Astrocyte (in vitro differentiated cells and primary cell): ENCODE measurements at places on chromosomes 1 and 21. TPM values are rescaled to one million over a fixed set of nuclear protein-coding genes. Genes with fewer than 3 reads are reported as not detected.
A peak's percentile ranks its signal among the peaks of the same experiment; 100 is the strongest.

DNA sequence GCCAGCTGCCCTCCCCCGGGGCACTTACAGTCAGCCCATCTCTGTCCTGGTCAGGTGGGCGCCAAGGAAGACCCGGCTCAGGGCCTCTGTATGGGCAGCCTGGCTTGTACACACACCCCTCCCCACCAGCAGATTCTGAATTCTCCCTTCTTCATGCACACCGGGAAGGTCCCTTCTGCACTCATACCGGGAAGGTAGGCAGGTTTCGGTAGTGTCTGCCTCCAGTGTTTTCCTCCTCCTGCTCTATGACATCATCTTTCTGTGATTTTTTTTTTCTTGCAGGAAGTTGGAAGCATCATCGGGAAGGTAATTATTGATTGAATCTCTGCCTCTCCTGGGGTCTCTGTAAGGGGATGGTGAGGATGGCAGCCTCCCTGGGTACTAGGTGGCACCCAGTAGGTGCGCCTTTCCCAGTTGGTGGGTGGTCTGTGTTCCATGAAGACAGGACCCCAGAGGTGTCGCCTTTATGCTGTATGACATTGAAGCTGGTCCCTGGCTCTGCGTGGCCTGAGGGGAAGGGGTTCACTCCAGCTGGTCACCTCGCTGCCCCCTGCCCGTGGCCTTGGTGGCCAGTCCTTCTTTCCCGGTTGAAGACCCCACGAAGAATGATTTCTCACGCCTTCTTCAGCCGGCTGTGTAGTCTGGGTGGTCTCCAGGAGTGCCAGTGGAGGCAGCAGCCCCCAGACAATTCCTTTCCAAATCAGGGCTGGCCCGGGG, 82.1 kb upstream of the COL6A1 start:
- no peak for DNase-seq

GRCh38 chr1:91804546-91805023, 81.4 kb downstream of the TGFBR3 start:
- peak; percentile 93 for DNase-seq

DNA sequence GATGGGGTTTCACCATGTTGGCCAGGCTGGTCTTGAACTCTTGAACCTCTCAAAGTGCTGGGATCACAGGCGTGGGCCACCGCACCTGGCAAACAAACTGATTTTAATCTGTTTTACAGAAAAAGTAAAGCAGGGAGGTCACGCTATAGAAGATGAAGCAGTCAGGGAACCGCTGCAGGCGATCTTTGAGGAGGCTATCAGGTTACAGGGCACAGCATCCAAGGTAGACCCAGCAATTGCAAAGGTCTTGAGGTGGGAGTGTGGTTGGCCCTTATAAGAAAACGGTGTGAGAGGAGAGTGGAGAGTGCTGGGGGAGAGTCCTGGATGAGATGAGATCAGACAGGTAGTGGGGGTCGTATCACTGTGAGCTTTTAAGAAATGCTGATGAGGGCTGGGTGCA, 2.6 kb upstream of the TMCO4 start:
- DNase-seq: no peak

- peak; percentile 78 for DNase-seq
Observed at GRCh38 chr1:180581635-180582039, 22.9 kb downstream of the OVAAL start.

The C1orf94 gene
- total RNA-seq: 0.70 and 0.75 TPM in 2 replicates

DNA sequence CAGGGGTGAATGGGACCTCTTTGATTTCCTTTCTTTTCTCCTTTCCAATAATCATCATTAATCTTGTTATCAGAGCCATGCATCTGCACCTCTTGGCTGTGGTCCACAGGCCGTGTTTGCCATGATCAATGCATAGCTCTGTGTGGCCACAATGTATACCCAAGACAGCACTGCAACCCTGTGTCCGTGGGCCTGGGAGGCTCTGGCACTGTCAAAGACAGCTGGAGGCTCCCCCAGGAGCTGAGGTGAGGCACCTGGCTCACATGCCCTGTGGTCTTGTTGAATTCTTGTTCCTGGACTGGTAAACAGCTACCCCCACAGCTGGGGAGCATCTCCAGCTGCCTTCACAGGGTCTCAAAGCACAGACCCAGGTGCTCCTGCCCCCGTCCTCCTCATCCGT, 67.2 kb upstream of the SELENON start:
- DNase-seq: no peak

DNA sequence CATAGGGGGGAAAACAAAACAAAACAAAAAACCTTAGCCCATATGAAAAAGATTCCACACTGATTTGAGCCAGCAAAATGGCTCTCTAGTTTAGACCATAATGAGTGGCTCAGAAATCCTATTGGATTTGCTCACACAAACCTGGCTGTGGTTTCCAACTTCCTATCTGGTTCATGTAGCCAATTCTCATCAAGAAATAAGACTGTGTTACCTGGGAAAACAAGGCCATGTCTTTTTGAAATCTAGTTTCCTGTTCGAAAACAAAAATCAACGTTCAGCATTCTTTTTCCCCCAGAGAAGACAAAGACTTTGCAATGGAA, 69.2 kb downstream of the TBX15 start:
- no peak for DNase-seq

- no peak for DNase-seq
Observed at GRCh38 chr21:38126666-38127303, 130.0 kb upstream of the KCNJ15 start.

- DNase-seq: peak; percentile 93
Observed at GRCh38 chr1:15355968-15356625, 53.6 kb upstream of the EFHD2 start.

- no peak for DNase-seq
Observed at GRCh38 chr1:40438391-40439015, 11.8 kb upstream of the ZFP69B start.

DNA sequence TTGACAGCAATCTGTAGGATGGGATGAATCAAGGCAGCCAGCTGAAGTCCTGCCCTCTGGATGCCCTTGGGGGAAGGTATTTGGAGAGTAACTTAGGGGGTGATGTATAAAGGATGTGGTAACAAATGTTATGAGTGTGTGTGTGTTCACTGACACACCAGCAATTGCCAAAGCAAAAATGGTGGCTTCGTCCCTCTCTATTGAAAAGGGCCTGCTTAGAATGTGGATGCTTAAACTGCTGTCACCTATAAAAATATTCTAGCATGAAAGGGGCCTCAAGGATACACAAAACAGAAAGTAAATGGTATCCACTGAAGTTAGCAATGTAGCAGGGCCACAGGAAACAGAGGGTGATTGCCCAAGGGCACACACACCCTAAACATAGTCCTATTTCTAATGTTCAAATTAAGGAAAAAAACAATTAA, 15.1 kb upstream of the AIM2 start:
- peak; percentile 48 for DNase-seq

The CFAP74 gene
- total RNA-seq: not detected in 2 replicates

DNA sequence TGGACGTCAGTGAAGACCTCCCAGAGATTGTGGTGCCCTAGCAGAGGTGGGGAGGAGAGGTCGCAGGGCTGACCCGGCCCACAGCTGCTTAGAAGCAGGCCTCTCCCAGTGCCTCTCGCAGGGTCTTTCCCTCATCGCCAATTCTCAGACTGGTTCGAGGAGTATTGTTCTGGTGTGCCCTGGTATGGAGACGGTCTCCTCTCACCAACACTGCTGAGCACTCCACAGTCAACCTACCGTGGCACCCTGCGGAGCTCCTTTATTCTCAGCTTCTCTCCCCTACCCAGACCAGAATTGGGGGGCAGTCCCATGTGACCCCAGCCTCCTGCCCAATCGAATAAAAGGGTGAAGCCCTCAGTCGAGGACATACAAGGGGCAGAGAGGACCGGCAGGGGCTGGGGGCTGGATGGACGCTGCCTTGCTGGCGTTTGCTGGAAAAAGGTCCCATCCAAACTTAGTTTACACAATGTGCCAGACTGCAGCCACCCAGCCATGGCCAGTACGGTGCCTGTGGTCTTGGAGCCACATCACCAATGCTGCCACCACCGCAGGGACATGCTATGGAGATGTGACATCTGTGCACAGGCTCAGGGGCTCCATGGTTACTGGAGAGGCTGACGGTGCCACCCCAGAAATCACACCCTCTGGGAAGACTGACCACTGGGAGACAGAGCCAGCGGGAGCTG, 80.8 kb downstream of the STUM start:
- DNase-seq: no peak

DNA sequence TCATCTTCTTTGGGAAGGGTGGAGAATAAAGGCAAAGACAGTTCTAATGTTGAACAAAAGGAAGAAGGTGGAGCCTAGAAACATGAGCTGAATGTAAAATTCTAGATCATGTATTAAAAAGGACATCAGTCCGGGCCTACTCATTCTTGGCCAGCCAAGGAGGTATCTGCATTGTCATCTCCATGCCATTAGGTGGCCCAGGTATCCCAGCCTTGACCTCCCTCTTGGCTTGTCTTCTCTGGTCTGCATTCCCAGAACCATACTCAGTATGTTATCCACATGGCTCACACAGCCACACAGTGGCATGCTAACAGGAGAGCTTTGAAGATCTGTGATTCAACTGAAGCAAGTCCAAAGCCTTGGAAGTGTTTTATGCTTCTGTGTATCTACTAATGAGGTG, 369.8 kb upstream of the KAZN start:
- DNase-seq: no peak

DNA sequence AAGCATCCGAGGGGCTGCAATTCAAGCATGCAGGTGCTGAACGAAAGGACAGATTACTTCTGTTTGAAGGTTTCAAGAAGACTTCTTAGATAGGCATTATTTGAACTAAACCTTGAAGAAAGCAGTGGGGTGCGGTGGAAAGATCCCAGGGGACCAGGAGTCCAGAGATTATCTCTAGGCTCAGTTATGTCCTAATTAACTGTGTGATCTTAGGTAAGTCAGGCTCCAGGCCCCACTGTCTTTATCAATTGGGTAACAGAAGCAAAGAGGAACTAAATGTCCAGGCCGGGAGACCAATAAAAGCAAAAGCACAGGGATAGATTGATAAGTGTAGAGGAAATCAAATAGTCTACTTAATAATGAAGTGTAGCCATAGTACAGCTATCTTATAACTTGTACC, 72.9 kb upstream of the CDC42BPA start:
- no peak for DNase-seq

DNA sequence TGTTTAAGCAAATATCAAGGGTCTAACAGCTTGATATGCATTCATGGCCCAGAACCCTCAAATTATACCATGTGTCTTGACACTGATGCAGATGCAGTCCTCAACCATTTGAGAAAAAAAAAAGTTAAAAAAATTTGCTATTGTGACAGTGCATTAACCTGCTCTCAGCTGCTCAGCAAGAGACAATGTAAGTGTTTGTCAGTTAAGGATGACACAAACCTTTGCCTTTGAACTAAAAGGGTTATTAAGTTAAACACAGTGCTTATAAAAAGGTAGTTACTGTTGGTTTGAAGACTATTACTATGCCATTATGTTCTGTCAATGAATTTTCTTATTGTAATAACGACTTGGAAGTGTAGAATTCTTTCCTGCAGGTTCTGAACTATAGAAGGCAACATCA, 655.6 kb upstream of the NEGR1 start:
- no peak for DNase-seq

DNA sequence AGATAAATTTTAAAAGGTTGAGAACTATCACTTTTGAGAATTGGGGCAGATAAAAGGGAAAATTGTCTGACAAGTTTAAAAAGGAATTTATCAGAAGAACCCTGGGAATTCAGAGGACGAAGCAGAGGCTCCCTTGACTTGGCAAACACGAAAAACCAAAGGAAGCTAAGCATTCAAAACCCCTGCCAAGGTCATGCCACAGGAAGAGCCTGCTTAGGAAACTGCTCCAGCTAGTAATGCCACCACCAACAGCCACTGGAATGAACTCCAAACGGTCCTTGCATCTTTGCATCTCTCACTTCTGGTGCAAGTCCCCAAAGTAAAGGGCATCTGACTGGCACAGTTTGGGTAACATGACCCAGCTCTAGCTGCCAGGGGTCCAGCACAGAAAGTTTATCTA, 7.2 kb downstream of the GPBP1L1 start:
- DNase-seq: peak; percentile 18

DNA sequence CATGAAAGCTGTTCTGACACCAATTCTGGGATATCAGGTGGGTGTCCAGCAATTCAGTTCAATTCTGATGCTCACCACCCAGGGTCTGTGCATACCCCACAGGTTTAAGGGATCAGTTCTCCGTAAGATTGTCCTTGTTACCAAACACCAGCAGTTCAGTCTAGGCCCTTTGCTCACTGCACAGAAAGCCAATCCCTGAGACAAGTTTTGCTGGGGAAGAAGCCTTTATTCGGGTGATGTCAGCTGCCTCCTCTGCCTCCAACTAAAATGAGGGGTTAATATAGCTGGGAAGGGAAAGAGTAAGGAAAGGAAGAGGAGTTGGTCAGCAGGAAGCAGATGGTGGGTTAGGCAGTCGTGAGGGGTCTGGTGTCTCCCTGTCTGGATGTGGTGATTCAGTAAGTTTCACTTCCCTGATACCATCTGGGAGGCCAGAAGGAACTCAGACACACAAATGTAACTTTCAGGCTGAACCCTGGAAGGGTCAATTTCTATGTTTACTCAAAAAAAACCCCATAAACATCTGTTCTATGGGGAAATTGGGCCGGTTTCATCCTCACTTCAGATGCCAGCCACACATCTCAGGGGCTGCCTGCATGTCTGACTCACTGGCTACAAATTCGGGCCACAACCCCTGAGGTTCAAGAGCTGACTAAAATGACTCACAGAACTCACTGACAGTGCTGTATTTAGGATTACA, 83.3 kb upstream of the PGBD5 start:
- peak; percentile 94 for DNase-seq

The IQGAP3 gene
- 1.9 and 2.2 TPM in 2 replicates for total RNA-seq

The RUNX3 gene
- 2.1 and 2.5 TPM in 2 replicates for total RNA-seq

DNA sequence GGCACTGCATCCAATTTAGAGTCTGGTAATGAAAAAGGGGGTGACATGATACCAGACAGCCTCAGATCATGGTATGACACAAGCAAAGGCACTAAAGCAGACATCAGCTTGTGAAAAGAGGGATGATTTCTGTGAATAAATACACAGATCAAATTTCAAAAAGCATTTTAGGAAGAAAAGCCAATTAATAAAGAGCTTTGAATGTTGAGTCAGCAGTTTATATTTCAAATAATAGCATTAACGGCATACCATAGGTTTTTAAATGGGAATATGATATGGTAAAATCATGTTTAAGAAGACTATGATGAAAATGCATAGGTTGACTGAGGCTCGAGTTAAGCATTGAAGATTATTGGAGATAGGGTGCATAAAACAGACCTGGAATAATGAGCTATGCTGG, 13.5 kb downstream of the KCNT2 start:
- DNase-seq: no peak

DNA sequence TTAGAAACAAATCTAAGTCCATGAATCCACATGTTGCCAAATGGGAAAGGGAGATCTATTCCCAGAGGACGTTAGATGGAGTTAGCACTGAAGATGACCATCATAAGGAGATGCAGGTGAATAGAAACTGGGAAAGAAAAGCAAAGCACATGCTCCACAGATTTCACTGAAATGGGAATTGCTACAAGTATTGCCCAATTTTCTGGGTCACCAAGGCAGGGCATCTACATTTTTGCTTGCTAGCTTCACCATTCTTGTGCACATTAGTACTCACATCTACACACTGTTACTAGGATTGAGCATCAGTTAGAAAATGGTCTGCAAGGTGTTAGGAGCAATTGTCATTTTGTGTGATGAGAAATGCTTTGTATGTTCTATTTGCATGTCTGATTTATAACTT, 99.1 kb downstream of the JAK1 start:
- DNase-seq: no peak

The UBE2U gene
- total RNA-seq: not detected in 2 replicates

The GSTM3 gene
- 25.4 and 26.1 TPM in 2 replicates for total RNA-seq

The OR10Z1 gene
- not detected in 2 replicates for total RNA-seq
